ENCODE measurements at places on chromosomes 7 and 10.
A peak's percentile ranks its signal among the peaks of the same experiment; 100 is the strongest.

GRCh38 chr7:74266191-74266963 is 12.2 kb upstream of the RFC2 start:
- no peak for DNase-seq

GRCh38 chr7:57375783-57376182 is 74.2 kb upstream of the ZNF716 start:
- DNase-seq: no peak

DNA sequence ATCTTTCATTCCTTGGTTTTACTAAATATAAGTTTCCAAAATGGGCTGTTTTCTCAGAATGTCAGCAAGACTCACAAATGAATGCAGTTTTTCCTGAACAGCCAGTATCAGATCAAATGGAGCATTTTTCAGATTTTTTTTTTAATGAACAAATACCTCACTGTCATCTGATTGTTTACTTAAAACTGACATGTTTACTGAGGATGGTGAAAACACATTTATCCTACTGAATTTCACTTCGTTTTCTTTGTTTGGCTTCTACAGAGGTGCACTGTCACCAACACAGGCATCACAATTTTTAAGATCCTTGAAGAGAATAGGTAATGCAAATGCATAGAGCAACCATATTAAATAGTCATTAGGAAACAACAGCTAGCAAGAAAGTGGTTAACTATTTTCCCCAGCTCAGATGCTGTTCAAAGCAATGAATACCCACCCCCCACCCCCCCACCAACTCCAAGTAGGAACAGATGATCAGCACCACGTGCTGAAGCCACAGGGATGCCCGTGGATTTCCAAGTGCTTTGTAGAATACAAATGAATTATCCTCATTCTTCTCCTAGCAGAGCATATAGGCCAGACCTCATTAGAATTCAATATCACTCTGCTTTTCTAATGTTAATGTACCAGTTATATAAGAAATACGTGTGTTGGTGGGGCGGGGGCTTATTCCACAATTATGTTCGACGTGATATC is 205.9 kb downstream of the SKAP2 start:
- no peak for DNase-seq

GRCh38 chr10:131166486-131166885 is 145.0 kb downstream of the TCERG1L start:
- DNase-seq: no peak

DNA sequence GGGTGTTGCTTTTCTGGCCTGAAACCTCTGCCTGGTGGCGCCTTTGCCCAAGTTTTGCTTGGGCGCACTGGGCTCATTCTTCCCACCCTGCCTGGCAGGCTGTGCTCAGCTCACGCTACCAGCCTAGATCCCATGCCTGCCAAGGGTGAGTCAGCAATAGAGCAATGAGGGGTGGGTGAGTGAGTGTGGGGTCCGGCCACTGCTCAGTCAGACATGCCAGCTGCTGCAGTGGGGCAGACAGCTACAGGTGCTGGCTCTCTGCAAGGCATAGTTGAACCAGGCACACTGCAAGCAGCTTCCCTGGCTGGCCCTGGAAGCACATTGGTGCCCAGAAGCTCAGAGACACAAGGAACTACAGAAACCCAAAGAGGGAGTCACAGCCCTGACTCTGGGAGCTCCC is 680.9 kb upstream of the LRRTM3 start:
- no peak for DNase-seq

GRCh38 chr10:122465401-122466040 is 4.2 kb downstream of the HTRA1 start:
- DNase-seq: no peak

GRCh38 chr7:12683678-12684585 is 3.5 kb upstream of the ARL4A start:
- no peak for DNase-seq

GRCh38 chr10:3919709-3920308 is 134.8 kb upstream of the KLF6 start:
- no peak for DNase-seq

GRCh38 chr10:13421382-13421917 is 73.4 kb upstream of the SEPHS1 start:
- DNase-seq: no peak

DNA sequence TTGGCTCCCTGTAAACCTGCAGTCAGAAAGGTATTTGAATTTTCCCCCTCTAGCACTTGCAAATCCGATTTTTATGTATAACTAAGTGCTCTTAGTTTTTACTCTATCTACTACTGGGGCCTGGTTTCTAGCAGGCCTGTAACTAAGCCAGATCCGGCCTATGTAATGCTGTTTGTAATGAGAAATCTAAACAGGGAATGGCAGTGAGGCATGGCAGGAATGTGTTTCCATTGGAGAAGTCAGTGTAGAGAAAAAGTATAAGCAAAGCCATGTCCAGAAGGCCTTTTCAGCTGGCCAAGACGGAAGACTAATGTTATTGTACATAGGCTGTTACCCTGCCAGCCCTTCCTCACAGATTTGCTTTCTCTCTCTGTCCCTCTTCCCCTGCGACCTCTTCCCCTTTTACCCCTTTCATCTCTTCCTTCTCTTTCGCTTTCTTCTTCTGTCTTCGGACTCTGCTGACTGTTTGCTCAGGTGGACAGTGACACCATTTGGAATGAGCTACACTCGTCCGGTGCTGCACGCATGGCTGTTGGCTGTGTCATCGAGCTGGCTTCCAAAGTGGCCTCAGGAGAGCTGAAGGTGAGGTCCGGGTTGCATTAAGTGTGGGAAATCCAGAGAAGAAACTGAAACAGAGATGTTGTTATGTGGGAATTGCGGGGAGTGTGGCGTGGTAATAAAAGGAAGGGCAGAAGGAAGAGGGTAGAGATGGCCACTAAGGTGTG is 297.5 kb downstream of the HDAC9 start:
- DNase-seq: no peak

GRCh38 chr7:50558294-50559053 is 6.7 kb downstream of the DDC start:
- no peak for DNase-seq

- DNase-seq: no peak
Observed at GRCh38 chr7:39184391-39184790, 206.7 kb downstream of the POU6F2 start.

- DNase-seq: no peak
Observed at GRCh38 chr7:92034116-92034515, 93.5 kb downstream of the AKAP9 start.

- no peak for DNase-seq
Observed at GRCh38 chr10:97575127-97575668, 2.6 kb downstream of the ANKRD2 start.

GRCh38 chr7:108166687-108167086 is 36.5 kb upstream of the LAMB4 start:
- no peak for DNase-seq

DNA sequence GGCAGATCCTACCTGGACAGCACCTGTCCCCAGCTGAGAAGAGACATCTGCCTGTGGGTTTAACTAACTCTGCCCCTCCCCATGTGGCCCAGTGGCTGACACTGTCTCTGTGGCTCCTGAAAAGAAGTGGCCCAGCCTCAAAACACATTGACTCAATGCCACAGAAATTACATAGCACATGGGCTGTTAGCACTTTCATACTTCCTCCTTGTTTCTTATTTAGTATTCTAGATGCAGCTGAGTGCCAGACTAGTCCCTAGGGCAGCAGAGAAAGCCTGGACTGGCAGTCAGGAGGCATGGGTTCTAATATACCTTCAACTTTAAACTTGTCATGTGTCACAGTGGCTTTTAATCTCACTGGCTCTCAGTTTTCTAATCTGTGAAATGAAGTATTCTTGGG is 171.0 kb downstream of the TRIL start:
- no peak for DNase-seq

DNA sequence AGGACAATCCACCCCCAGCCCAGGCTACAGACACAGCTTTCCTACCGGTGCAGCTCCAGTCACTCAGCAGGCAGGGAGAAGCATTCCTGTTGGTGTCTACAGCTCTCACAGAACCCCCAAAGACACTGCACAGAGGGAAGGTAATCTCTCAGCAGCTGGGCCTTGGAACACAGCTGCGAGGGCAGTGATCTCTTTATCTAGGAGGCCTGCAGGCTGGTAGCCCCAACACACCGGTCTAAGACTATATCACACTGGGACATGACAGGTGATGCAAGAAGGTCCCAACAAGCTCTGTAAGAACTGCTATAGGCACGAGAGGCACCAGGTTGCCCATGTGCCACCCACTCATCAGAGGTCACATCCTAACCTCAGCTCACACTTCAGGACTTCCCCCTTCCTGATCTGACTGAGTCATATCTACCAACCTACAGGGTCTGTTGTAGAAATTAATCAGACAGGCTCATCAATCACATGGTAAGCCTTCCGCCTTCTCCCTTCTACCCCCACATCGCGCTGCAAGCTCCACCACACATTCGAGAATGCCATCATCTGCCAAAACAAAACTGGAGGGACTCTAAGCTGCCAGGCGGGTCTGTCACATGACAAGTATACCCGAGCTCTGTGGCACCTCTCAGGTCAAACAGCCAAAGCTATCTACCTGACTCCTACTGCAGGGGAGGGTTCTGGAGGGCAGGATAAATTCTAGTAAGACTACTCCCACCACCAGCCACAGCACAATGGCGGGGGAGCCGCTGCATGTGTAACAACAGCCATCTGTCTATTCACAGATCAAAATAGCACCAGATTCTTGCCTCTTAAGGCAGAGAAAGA is 26.1 kb downstream of the FAM53B start:
- DNase-seq: peak; percentile 66

DNA sequence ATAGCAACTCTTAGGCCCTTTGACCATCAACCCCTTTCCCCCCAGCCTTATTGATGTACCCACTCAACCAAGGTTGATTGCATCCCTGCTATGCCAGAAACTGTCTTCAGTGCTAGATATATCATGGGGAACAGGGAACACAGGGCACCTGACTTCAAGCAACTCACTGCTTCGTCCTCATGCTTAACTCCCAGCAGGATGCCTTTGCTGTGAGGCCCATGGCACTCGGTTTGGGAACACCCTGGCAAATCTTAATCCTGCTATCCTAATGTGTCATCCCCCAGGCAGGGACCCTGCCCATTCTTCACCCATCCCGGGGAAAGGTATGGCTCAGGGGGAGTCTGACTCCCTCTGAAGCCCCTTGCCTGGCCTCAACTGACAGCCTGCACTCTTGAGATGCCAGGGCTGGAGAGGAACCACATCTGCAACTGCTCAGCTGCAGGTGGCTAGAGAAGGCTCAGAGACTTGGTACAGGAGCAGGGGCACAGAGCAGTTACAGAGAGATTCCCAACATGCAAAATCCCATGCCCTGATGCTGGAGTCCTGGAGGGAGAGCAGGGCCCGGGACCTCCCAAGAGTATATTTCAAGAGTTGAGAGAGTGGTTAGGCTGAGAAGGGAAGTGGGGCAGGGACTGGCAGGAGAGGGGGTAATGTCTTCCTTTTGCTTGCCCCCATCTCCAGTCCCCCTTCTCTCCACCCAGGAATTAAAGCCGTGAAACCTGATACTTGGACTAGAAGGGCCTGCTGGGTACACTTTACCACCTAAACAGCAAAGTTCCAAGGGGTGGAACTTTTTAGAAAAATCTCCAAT is 2.4 kb upstream of the UNC5B start:
- DNase-seq: no peak

DNA sequence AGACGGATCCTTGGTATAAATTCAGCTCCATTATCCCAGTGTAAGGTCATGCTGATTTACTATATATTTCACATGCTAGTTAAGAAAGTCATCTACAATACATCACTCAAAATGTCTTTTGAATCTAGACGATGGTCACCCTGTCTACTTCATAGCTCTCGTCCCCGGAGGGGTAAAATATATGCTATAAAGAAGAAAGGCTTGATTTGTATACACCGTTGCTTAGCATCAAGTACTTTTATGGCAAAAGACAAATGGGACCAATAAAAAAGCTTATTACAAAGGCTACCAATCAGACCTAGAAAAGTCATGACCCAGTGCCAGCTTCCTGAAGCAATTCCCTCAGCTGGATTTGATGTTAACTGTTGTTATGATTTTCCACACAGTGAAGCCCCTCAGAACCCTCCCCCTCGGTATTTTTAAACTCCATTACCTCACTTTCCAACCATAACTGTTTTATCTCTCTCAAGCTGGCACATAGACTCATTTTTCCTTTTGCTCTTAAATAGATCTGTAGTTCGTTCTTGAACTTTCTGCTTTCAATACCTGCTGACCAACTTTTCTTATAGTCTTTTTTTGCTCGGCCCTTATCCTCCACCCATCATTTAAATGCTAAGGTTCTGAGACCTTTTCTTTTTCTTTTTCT is 104.9 kb downstream of the DOCK4 start:
- DNase-seq: no peak

DNA sequence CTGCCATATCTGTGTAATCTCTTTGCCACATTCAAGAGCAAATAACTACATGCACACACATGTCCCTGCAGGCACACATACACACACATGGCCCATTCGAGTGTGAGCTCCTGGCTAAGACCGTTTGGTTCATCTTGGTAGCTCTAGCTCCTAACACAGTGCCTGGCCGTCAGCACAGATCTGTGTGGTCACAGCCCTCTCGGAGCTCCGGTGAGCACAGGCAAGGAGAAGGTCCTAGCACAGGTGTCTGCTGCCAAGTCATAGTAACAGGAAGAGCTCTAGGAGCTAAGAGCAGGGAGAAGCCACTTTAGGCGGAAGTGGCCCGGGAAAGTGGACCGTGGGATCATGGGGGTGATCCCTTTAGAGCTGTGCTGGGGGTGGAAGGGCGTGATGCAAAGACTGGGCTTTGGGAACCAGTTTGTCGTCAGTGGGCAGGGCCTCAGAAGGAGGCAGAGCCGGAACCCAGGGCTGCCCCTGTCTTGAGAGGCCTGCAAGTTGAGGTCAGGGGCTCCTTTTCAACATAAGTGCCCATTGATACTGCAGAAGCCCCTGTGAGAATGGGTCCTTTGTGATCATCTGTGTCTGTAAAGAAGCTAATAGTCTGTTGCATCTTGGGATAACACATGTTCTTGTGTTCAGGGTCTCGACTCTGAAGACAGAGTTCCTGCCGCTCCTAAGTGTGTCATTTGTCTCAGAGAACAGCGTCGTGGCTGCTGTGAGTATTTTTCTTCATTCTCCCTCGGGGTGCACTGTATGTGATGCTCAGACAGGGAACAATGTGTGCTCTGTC is 16.6 kb upstream of the ARPC1B start:
- no peak for DNase-seq

GRCh38 chr7:68925241-68925640 is 673.0 kb upstream of the AUTS2 start:
- DNase-seq: no peak

DNA sequence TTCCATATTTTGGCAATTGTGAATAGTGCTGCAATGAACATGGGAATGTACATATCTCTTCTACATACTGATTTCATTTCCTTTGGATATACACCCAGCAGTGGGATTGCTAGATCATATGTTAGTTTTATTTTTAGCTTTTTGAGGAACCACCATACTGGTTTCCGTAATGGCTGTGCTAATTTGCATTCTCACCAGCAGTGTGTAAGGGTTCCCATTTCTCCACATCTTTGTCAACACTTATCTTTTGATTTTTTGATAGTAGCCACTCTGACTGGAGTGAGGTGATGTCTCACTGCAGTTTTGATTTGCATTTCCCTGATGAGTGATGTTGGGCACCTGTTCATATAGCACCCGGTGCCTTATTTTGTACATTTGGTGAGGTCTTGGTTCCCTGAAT is 519.6 kb downstream of the REEP3 start:
- DNase-seq: no peak

- no peak for DNase-seq
Observed at GRCh38 chr7:120714945-120715344, 143.0 kb downstream of the TSPAN12 start.

- no peak for DNase-seq
Observed at GRCh38 chr10:127012769-127013152, 107.5 kb downstream of the DOCK1 start.
